Vein endothelial cell (primary cell): ENCODE measurements at places on chromosomes 11 and 22. TPM values are rescaled to one million over a fixed set of nuclear protein-coding genes. Genes with fewer than 3 reads are reported as not detected.

Gene MISFA
- 2.9 TPM in 1 of 2 replicates, not detected in the other for total RNA-seq

Gene CD248
- total RNA-seq = 0.19 TPM in 1 of 2 replicates, not detected in the other

Gene OR2D2
- total RNA-seq = 0.48 TPM in 1 of 2 replicates, not detected in the other

Gene KRTAP5-11
- not detected in 2 replicates for total RNA-seq

Gene SLC22A25
- not detected in 2 replicates for total RNA-seq

Gene DDTL
- 1.2 and 1.3 TPM in 2 replicates for total RNA-seq

Gene ROM1
- total RNA-seq = 5.2 and 5.3 TPM in 2 replicates

Gene KLHL35
- total RNA-seq = 2.0 and 3.9 TPM in 2 replicates

Gene GPHA2
- not detected in 2 replicates for total RNA-seq

Gene C11orf16
- not detected in 2 replicates for total RNA-seq

Gene CARD16
- 32.0 and 35.9 TPM in 2 replicates for total RNA-seq

Gene METTL15
- total RNA-seq = 14.0 and 17.8 TPM in 2 replicates

Gene PHETA2
- 14.6 and 24.2 TPM in 2 replicates for total RNA-seq

Gene FLRT1
- total RNA-seq = not detected in 2 replicates

Gene MYO7A
- under 0.01 and 0.86 TPM in 2 replicates for total RNA-seq

Gene RDX
- 128 and 168 TPM in 2 replicates for total RNA-seq

Gene TIMP3
- total RNA-seq = 20.5 and 20.6 TPM in 2 replicates

Gene KRTAP5-2
- total RNA-seq = not detected in 2 replicates

Gene PRRG4
- 0.10 and 0.33 TPM in 2 replicates for total RNA-seq

Gene CCDC188
- total RNA-seq = 8.6 and 8.8 TPM in 2 replicates

Gene BARX2
- total RNA-seq = not detected in 2 replicates

Gene UBE2L3
- 54.2 and 68.0 TPM in 2 replicates for total RNA-seq

Gene ANO9
- total RNA-seq = 0.33 and 0.48 TPM in 2 replicates
